Activated naive CD4-positive, alpha-beta T cell treated with anti-CD3 and anti-CD28 coated beads for 36 hours (primary cell): ENCODE measurements at places on chromosomes 7 and 10.

DNA sequence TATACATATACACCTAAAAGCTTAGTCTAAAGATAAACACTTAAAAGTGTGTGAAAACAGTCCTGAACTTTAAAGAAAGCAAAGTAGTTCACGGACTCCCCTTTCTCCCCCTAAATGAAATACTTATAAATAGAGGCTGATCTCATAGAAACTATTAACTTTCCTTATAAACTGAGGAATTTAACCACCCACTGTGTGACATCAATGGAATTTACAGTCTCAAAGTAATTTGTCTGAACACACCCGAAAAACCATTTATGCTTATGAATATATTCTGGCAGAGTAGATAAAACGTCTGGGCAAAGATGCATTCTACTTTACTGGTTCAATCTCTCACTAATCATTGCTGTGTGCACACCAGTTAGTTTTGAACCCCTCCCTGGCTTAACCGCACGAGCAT is 181.8 kb upstream of the DGKB start:
- no peak for DNase-seq

DNA sequence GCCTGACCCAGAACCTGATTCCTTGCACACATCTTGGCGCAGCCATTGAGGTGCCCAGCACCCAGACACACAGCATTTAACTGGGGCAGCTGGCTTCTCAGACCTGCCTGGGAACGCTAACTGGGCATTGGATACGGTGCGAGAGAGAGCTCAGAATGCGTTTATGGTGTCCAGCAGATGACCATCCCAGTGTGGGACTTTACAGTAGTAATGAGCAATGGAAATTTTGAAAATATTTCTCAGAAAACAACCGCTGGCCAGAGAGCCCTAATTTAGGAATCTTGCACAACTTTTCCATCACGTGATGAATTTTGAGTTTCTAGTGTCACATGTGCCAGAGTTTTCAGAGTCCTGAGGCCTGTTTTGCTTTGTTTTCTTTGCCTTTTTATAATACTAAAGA is 78.2 kb upstream of the SEC61G start:
- no peak for DNase-seq

- DNase-seq, result no peak
These were observed 28.3 kb upstream of the FIS1 start for GRCh38 chr7:101273206-101273605.

GRCh38 chr7:14748461-14748860 is 154.1 kb downstream of the DGKB start:
- DNase-seq, result no peak

DNA sequence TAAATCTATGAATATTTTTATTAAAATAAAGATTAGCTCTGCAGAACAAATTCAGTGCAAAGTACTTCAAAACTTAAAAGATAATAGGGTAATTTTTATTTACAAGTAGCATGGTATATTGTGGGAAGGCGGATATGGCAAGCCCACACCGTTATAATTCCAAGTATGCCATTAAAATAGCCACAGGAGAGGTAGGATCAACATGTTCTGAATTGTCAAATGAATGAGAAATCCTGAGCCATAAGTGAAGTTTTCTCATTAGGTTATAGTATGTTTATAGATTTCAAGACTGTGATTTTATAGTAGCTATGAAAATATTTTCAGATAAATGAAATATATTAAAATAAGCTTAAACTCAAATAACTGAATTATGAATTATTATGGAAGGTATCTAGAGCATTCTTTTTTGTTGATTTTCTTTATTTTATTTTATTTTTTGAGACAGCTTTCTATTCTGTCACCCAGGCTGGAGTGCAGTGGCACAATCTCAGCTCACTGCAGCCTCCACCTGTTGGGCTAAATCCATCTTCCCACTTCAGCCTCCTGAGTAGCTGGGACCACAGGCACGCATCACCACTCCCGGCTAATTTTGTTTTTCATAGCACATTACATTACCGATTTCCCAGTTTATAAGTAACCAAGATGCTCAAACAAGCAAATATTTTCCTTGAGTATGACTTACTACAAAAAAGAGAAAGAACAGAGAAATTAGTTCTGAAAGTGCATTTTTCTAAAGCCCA is 956.6 kb downstream of the GATA3 start:
- DNase-seq, result no peak

GRCh38 chr10:8556321-8556720 is 501.8 kb downstream of the GATA3 start:
- no peak for DNase-seq

- no peak for DNase-seq
These were observed 26.8 kb upstream of the BTBD16 start for GRCh38 chr10:122244001-122244975.

- DNase-seq, result peak; percentile 42
These were observed at the start of gene PALD1 for GRCh38 chr10:70478191-70479164. TSS of gene PALD1 (plus strand) at chr10:70478767. CDS start at chr10:70525952, 47,185 bp downstream.

DNA sequence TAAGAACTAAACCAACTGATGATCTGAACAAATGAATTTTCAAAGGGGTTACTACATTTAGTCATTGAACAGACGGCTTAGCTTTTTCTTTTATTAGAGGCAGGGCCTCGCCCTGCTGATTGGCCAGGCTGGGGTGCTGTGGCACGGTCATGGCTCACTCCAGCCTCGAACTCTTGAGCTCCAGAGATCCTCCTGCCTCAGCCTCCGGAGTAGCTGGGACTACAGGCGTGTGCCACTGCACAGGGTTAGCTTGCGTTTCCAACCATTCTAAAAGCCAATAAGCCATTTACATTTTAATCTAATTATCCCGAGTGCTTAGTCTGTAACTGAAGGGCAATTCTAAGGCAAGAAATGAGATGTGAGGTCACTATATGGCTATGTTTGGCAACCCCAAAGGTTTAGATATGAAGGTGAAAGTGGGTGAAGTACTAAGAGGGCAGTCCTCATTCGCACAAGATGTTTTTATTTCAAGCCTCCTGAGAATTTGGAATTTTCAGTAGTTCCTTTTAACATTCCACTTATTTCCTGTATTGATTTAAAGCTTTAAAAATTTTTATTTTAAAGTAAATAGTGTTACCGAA is 1.6 kb upstream of the CDK13 start:
- DNase-seq, result peak; percentile 35

GRCh38 chr10:24822590-24822989 is 98.9 kb upstream of the ARHGAP21 start:
- peak; percentile 35 for DNase-seq

- no peak for DNase-seq
These were observed 77.7 kb downstream of the CLEC2L start for GRCh38 chr7:139601176-139601575.

DNA sequence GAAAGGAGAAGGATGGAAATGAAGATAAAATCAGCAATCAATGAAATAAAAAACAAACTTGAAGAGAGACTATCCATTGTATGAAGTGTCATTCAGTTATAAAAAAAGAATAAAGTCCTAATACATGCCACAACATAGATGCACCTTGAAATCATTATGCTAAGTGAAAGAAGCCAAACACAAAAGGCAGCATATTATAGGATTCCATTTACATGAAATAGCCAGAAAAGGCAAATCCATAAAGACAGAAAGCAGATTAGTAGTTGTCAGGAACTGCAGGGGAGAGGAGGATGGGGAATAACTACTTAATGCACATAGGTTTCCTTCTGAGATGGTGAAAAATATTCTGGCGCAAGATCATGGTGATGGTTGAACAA is 6.6 kb upstream of the PON1 start:
- no peak for DNase-seq
